ENCODE measurements at places on chromosomes 16 and 17.

GRCh38 chr16:90012991-90013745, 6.1 kb downstream of the DBNDD1 start:
- no peak for DNase-seq

DNA sequence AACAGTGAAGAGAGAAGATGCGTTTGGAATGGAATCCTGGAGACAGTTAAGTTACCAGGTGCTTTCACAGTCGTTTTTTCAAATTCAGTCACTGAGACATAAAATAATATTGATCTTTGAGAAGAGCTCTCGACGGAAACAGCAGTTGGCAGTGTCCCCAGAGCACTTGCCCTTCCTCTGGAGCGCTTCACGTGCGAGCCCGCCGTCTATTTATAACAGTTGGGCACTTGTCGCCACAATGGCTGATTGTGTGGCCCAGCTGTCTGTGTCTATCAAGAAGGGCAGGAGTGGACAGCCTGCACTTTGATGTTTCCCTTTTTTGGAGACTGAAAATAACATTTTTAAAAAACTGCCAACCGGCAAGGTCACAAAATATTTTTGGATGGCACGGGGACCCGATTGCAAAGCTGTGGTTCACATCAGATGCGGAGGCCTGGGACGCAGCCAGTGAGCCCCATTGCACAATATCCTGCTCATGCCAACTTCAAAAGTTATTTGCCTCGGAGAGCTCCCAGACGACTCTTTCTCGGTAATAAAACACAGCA, 62.9 kb downstream of the ADCY9 start:
- no peak for DNase-seq

GRCh38 chr16:84578538-84579126, 39.2 kb downstream of the COTL1 start:
- no peak for DNase-seq

- DNase-seq: no peak
These were observed 5.2 kb downstream of the TMEM220 start for GRCh38 chr17:10724546-10725195.

DNA sequence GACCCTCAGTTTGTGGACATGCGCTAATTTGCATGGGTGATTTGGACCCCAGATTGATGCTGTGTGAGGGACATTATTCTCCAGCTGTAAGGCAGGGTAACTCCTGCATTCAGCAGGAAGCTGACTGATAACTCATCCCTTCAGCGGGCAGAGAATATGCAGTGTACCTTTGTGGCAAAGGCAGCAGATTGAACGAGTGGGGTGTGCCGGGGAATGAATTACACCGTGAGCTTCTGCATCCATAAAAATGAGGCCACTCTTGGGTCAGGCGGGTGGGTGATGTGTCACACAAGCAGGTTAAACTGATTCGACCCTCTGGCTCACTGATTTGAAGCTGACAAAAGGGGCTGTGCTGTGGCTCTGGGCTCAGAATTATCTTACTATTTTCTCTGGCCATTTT, 128.9 kb upstream of the PMFBP1 start:
- DNase-seq: no peak

DNA sequence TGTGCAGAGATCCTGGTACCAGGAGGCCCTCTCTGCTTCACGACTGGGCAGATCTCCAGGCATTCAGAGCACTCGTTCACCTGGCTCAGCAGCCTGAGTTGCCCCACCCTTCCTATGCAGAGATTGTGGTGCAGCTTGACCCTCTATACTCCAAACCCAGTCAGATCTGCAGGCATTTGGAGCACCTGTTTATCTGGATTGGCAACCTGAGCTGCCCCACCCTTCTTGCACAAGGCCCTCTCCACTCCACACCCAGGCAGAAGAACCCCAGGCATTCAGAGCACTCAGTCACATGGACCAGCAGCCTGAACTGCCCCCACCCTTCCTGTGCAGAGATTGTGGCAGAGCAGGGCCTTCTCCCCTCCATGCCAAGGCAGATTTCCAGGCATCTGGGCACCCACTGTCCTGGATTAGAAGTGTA, 88.4 kb upstream of the CDH5 start:
- DNase-seq: no peak

DNA sequence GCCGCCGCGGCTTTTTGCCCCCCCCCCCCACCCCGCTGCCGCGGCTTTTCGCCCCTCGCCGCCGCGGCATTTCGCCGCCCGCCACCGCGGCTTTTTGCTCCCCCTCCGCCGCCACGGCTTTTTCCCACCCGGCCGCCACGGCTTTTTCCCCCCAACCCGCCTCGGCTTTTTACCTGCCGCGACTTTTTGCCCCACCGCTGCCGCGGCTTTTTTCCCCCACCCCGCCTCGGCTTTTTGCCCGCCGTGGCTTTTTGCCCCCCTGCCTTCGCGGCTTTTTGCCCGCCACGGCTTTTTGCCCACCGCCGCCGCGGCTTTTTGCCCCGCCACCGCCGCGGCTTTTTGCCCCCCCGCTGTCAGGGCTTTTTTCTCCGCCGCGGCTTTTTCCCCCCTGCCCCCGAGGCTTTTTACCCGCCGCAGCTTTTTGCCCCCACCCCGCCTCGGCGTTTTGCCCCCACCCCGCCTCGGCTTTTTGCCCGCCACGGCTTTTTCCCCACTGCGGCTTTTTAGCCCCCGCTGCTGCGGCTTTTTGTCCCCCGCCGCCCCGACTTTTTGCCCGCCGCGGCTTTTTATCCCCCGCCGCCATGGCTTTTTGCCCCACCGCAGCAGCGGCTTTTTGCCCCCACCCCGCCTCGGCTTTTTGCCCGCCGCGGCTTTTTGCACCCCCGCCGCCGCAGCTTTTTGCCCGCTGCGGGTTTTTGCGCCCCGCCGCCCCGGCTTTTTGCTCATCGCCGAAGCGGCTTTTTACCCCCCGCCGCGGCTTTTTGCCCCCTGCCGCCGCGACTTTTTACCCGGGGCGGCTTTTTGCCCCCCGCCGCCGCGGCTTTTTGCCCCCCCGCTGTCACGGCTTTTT, 527.8 kb upstream of the WSB1 start:
- no peak for DNase-seq

DNA sequence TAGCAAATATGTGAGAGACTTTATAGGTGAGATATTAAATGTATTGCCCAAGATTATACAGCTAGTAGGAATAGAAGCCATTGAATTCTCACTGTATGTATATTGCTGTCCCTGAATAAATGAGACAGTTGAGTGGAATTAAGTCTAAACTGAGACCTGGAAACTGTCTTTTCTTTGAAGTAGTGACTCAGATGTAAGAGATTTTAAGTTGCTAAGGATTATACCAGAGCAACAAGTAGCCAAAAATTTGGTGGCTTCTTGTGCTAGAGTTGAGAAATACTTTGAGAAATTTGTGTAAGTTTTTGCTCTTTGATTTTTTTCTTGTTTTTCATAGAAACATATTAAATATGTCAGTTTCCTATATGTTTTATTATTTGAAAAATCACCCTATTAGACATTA, 58.7 kb downstream of the TANC2 start:
- DNase-seq: no peak

DNA sequence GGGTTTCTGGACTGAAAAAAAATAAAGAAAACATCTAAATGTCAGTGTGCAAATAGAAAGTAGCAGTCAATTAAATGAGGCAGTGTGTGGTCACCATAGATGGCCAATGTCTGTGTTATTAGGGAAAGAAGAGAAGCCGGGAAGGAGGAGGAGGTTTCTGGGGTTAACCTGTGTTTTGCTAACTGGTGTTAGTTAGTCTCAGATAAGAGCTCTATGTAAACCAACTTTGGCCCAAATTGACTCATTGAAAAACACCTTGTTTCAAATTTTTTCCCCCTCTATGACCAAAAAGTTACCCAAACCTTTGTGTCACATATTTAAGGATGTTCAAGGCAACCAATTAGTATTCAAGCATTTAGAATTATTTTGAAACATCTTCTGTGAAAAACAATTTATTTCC, 530.9 kb downstream of the MAF start:
- no peak for DNase-seq

DNA sequence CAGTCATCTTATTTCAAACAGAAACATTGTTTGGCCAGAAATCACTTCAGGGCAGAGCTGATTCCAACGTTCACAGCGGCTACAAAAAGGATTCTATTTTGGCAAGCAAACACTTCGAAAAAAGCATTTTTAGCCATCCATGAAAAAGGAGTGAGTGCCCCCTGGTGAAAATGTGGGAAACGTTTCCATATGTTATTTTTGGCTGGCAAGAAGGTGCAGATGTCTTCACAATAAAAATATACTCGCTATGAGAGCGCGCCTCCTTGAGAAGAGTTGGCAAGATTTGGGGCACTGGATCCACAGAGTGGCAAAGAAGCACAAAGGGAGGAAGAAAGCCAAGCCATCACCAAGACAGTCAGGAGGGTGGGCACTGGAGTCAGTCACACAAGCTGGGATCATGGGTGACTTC, 191.1 kb downstream of the CHD9NB start:
- DNase-seq: no peak

DNA sequence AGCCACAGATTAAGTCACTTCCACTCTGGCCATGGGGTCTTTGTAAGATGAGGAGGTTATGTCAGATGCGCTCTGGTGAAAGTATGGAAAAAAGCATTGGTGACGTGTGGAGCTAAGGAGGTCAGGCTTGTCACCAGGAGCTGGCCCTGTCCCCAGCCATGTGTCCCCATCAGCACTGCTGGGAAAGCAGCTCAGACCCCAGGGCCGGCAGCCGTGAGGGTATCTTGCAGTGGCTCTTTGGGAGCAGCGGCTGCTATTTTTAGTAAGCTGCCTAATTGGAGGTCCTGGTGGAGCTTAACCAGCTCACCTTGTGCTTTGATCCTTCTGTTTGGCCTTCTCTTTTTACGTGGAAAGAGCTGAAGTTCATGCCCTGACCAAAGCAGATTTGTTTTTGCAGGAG, 60.9 kb downstream of the MPRIP start:
- no peak for DNase-seq

DNA sequence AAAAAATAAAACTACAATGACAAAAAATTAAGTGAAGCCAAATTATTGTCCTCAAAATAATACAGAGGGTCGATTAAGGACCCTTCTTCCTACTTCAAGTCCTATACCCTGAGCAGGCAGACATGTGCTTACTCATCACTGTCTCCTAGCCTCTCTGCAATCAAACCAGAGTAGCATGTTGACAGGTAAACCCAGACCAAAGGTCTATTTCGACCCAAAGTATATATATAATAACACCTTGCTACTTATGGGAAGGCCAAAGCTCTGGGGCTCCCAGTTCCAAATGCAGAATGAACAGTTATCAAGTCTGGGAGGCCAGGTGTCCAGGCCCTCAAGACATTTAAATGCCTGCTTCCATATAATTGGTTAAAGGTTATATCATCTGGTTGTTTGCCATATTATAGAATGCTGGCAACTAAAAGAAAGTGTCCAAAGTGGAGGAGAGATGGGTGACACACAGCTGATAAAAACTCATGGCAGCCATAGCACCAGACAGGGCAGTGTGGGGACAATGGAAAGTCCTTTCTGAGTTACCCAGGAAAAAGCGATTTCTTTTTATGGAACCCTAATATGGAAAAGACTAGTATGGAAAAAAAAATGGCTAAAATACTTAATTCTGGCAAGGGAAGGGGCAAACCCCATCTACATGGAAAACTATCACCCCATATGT, 53.6 kb downstream of the N4BP1 start:
- DNase-seq: no peak

DNA sequence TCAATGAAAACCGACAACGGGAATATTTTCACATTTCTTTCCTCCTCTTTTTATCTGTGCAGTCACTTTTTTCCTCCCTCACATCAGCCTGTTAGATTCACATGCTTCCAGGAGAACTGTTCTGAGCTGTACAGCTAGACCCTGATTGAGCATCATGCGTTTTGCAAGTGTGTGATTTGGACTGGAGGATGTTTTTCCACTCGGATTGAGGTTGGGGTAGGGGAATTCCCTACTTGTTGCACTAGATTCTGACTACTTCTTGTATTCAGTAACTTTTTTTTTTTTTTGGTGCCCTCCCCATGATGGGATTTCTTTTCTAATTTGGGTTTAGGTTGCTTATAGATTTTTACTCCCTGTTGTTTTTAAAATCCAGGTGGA, 4.8 kb downstream of the MSI2 start:
- DNase-seq: peak; percentile 18

DNA sequence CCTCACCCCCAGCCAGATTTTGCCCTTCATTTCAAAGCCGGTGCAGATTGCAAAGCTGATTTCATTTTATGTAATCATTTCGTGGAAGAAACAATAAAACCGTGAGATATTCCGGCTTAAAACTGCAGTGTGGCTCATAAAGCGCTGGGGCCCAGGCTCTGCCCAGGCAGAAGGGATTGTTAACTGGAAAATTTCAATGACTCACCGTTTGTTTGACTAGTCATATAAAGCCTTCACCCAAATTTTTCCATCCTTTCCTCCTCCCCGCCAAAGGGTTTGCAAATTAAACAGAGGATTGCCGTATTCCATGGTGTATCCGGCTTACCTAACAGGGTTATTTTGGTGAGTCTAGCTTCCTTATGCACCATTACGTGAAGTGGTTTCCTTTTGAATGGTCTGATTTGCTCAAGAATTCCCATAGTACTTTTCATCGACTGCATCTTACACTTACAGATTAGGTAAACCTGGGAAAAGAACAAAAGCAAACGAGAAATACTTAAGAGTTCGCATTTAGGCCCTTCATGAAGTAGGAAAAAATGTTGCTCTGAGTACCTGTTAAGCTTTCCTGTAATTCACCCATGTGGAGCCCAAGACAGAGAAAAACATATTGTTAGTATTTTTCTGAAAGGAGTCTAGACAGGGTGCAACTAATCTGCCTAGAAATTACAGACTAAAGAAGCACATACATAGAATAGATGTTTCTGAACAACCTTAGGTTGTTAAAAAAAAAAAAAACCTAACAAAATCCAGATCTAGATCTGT, 949 bp upstream of the GSPT1 start:
- no peak for DNase-seq

DNA sequence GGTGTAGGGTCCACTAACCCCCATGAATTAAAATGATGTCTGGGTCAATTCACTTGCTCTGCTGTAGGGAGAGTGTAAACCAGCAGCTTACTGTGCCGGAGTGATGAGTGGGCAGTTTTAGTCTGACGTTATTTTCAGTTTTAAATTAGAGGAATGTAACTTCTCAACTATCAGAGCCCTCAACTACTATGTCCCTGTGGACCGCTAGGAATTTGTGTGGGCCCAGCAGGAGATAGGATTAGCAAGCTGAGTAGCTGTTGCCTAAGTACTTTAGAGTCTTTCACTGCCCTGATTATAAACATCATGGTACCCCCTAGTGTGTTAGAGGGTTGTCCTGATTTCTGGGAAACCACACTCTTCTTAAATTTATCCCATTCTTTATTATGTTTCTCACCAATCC, 11.4 kb downstream of the MARVELD3 start:
- DNase-seq: no peak

- peak; percentile 32 for DNase-seq
These were observed 5.0 kb downstream of the NFATC3 start for GRCh38 chr16:68090130-68090529.

- DNase-seq: no peak
These were observed 506.7 kb downstream of the HAPSTR1 start for GRCh38 chr16:9597967-9598730.
